ENCODE measurements at places on chromosomes 5 and 9.

GRCh38 chr9:93658184-93658925 is 82.0 kb downstream of the PHF2 start:
- DNase-seq, result no peak

GRCh38 chr9:63817622-63818518 is 1467.1 kb downstream of the FOXD4L5 start:
- DNase-seq, result no peak

GRCh38 chr9:94929369-94929756 is 202.9 kb downstream of the AOPEP start:
- no peak for DNase-seq

- DNase-seq, result no peak
Observed at GRCh38 chr9:111065414-111065813, 27.1 kb upstream of the LPAR1 start.

GRCh38 chr5:168219515-168220410 is 71.7 kb upstream of the WWC1 start:
- peak; percentile 69 for DNase-seq
